ENCODE measurements at places on chromosomes 2 and 18.

DNA sequence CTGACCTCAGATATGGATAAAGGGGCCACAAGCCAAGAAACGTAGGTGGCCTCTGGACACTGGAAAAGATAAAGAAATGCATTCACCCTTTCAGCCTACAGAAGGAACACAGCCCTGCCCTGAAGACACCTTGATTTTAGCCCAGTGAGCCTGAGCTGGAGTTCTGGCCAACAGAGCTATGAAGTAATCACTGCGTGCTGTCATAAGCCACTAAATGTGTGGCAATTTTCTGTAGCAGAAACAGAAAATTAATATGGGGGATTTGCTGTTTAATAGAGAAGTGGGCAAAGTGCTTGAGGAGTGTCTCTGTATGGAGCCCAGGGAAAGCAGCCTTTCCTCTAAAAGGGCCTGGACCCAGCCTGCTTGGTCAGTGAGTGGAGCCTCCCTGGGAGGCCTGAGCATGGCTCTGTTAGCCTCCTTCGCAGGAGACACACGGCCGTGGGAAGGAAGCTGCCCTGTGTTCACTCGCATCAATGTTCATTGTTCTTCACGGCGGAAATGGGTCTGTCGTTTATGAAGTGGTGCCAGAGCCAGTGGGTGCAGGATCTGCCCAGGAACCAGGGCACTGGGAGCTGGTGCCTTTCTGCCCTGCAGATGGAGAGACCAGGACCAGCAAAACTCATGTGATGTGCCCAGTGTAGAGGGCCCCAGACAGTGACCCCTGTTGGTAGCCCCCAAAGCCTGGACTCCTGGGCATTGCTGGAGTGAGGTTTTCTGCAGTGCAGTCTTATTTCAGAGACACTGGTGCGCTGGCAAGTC is 268.9 kb downstream of the NDUFA10 start:
- DNase-seq, result no peak

GRCh38 chr2:10220902-10221391 is 81.8 kb upstream of the HPCAL1 start:
- DNase-seq, result no peak

DNA sequence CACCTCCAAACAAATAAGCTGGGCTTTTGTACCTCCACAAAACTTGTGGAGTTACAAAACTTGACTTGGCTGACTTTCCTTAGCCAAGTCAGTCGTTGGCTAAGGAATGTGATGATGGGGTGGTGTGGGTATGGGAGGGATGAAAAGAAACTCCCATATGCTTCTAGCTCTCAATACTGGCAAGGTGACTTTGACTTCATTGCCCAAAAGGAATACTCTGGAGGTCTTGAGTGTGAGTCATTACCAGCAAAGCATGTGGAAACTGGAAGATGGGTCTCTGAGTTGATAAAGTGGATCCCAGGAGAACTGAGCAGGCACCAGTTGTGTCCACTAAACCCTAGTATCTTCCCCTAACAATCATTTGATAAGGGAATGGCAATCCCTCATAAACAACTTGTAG is 226.7 kb downstream of the GULP1 start:
- DNase-seq, result no peak

DNA sequence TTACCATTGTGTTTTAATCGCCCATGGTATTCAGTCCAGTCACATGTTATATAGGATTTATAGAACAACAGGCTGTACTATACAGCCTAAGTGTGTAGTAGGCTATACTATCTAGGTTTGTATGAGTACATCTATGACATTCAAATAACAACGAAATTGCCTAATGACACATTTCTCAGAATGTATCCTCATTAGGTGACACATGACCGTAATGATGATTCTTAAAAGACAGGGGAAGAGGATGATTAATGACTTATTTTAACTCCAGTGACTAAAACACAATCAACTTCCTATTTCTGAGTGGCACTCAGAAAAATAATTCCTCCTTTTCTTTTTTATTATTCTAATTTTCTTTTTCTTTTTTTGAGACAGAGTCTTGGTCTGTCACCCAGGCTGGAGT is 63.0 kb upstream of the ACSL3 start:
- DNase-seq, result no peak

DNA sequence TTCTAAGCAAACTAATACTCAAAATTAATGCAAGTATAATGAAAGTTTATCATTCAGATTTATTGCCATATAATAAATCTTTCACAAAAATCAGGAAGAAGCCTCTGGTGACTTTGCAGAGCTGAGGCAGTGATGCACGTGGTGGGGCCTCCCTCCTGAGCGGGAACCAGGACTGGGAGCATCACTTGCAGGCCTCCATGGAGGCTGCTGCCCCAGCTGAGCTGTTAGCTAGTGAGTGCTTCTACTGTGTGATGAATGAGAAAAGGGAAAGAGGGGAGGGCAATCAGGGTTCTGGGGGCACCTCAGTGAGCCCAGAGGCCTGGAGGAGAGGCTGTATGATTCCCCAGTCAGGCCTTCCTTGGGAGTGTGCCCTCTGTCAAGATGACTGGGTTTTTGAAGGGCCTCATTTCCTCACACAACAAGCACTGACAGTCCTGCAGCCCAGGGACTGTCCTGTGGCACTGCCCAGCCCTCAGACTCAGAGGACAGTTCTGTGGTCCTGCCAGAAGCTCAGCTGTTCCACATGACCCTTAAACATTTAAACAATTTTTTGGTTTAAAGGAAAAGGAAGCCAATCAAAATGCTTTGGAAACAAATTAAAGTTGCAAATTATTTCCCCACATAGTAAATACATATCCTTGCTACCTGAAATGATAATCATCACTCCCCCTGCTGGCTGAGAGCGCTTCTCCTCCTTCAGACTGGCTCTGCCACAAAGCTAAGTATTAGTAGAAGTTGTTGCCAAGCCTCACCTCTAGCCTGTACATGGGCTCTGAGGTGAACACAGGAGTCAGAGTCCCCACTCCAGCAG is 90.9 kb upstream of the SMAD7 start:
- DNase-seq, result peak; percentile 22

GRCh38 chr2:127561371-127561770 is 25.9 kb downstream of the MYO7B start:
- no peak for DNase-seq

DNA sequence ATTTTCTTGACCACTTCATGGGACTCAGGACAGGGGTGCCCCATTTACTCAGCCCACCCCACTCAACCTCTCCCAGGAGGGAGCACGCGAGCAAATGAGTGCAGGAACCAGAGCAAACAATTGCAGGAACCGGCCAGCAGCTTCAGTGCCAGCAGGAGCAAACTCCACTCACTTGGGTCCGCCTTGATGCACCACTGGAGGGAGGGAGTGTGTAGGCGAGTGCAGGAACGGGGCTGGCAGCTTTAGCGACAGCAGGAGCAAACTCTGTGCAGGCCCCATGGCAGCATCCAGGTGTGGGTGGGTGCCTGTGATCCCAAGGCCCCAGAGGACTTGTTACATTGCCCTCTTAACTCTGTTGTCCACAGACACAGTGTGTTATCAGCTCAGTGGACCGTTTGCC is 1667.3 kb upstream of the CELF4 start:
- DNase-seq, result no peak

GRCh38 chr18:26714739-26715138 is 150.8 kb downstream of the AQP4 start:
- DNase-seq, result no peak

DNA sequence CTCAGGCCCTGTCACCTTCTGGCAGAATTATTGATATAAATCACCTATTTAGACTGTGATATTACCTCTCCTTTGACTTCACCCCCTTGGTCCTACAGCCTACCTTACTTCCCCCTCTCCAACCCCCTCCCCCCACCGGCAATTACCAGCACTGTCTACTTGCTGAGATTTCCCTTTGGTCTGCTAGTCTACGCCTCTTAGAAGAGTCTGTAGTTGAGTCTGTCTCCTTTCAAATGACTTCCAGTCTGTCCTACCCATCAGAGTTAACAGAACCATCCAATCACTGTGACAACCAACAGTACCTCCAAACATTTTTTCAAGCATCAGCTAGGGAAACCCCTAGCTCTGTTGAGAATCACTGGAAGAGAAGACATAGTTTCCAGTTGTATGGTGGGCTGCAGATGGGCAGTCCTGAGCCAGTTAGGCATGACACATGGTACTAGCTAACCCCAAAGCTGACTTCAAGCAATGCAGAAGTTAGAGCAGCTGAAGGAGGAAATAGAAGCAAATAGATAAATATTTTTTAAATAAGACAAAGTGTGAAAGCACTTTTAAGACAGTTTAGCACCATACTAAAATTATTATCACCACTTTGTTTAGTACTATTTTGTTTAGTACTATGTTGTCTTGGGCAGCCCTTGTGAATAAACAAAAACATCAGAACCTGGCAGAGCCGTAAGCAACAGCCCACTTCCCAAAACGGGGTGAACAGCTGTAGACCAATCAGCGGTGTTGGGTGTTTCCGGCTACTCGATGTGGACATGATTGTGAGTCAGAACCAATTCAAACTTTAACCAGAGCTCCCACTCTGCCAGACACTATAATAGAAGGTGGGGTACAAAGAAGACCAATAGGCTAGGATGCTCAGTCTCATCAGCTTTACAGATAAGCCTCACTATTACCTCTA is 2.7 kb upstream of the ASNSD1 start:
- peak; percentile 46 for DNase-seq

- peak; percentile 51 for DNase-seq
These were observed 68.3 kb downstream of the TNS1 start for GRCh38 chr2:217934321-217935131.

DNA sequence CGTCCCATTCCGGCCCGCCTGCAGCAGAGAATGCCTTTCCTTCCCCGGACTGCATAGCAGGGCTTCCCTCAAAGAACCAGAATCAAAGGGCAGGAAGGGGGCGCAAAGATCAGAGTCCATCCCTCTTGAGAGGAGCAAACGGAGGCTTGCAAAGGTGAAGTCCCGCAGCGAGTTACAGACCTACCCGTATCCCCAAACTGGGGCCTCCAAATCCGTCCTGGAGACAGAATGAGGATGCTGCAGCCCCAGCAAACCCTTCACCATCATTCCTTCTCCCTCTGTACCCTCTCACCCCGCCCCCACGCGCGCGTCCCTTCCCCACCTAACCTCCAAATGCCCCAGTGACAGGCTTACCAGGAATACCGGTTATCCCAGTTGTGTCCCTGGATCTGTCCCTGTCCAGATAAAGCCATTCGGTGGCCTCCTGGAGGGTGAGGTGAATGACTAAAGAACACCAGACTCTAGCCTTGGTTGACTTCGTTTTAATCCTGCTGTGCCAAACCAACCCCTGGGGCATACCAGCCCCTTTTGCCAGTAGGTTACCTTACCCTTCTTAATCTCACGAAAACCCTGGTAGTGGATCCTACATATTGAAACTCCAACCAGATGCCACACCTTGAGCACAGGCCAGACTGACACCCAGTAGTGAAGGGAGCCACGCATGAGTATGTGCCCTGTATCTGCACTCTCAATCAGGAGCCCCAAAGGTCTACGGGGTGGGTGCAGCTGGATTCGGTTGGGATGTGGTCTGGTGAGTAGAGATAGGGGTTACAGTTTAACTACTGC is 961 bp upstream of the SLC40A1 start:
- DNase-seq, result no peak

DNA sequence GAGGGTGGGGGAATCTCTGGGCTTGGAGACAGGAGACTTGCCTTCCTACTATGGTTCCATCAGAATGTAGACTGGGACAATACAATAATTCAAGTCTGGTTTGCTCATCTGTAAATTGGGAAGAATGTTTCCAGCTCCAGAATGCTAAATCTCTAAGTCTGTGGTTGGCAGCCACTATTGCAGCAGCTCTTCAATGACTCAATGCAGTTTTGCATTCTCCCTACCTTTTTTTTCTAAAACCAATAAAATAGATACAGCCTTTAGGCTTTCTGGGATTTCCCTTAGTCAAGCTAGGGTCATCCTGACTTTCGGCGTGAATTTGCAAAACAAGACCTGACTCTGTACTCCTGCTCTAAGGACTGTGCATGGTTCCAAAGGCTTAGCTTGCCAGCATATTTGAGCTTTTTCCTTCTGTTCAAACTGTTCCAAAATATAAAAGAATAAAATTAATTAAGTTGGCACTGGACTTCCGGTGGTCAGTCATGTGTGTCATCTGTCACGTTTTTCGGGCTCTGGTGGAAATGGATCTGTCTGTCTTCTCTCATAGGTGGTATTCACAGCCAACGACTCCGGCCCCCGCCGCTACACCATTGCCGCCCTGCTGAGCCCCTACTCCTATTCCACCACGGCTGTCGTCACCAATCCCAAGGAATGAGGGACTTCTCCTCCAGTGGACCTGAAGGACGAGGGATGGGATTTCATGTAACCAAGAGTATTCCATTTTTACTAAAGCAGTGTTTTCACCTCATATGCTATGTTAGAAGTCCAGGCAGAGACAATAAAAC is 6.5 kb downstream of the TTR start:
- no peak for DNase-seq

DNA sequence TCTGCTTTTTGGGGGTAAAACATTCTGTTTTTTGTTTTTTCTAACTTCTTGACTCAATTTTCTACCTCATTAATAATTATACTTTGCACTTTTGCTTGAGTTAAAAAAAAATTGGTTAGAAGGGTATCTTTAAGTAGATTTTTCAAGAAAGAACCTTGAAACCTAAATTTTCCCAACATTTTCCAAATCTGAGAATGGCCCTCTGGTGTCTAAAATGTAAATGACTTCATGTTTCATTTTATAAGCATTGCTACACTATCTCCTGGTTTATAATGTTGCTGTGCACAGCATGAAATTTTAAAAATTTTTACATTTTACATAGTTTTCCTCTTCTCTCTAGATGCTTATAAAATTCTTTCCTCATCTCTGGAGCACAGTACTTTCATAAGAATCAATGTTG is 14.2 kb downstream of the EIF2AK2 start:
- no peak for DNase-seq

- DNase-seq, result no peak
These were observed 1.1 kb upstream of the DARS1 start for GRCh38 chr2:135986507-135986906.

DNA sequence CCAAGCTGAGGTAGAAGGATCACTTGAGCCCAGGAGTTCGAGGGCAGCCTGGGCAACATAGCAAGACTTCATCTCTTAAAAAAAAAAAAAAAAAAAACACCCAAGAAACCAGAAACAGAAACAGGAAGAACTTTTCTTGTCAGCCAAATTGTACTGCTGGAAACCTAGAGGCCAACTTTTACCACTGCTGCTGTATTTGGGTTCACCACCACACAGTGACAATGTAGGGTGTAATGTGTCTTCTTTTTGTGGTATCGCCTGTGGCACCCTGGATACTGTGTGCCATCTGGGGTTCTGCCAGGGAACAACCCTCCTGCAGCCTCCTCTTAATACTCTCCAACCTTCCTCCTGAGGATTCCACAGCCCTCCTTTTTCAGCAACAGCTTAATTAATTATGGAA is 72.6 kb downstream of the STK39 start:
- peak; percentile 26 for DNase-seq

GRCh38 chr2:103155308-103155707 is 393.5 kb downstream of the TMEM182 start:
- no peak for DNase-seq

DNA sequence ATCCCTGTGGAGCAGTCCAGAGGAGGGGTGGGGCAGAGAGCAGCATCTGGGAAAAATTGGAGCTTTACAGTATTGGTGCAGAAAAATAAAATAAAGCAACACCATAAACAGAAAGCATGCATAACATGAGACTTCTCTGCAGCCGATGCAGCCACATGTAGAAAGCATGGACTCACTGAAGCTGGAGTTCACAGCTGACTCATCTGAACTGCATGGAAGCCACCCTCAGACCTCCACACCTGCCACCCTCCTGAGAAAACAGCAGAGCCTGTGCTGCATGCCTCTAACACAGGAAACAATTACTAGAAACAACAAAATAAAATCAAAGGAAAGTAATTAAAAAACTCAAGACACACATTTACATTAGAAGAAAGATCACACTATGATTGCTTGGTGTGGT is 169.4 kb upstream of the ALKAL2 start:
- DNase-seq, result no peak

GRCh38 chr2:60313470-60314172 is 239.8 kb downstream of the BCL11A start:
- DNase-seq, result no peak

- no peak for DNase-seq
These were observed 1.1 kb downstream of the TRAF3IP1 start for GRCh38 chr2:238321467-238321866.
